GM10248 (cell line): ENCODE measurements at places on chromosomes 6 and 20.

DNA sequence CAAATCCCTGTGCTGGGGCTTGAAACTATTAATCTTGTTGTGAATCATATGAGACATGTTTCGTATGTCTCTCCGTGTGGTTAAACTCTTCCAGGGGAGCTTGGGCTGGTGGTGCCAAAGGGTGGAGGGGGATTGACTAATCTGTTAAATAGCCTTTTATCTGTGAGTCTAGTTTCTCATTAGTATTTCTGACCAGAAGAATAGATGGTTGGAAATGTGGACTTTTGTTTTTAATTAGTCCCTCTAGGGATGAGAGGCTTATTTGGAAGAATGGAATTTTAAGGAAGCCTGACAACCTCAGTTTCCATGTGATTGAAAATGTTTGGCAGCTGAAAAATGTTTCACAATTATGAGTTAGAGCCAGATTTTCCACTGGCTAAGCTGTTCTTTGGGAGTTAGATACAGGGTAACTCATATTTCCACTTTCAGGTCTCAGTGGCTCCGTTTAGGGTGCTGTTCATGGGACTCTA, 117.3 kb downstream of the BCKDHB start:
- no peak for DNase-seq

DNA sequence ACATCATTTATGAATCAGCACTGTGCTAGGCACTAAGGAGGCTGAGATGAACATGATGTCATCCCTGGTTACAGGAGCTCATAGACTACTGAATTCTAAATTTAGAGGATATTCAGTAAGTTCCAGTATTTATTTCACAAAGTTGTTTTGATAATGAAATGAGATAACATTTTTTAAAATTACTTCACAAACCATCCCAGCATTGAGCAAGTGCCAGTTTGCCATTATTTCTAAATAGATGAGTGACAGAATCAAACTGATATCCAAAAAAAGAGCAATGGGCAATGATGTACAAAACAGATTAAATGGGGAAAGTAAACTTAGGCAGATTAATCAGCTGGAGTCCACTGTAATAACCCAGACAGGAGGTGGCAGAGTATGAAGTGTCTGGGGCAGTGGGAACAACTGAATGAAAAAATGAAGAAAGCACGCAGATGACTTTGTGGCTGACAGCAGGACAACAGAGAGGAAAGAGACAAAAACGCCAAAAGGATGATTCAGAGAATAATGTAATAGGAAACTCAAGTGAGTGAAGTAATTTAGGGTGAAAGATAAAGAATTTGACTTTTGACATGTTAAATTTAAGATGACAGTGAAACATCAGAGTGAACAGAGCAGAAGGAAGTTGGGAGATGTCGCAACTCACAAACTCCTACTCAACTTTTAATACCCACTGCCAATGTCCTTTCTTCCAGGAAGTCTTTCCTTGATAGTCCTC, 70.2 kb downstream of the RCAN2 start:
- no peak for DNase-seq

GRCh38 chr6:158047127-158047518, 65.5 kb downstream of the SYNJ2 start:
- DNase-seq: no peak

DNA sequence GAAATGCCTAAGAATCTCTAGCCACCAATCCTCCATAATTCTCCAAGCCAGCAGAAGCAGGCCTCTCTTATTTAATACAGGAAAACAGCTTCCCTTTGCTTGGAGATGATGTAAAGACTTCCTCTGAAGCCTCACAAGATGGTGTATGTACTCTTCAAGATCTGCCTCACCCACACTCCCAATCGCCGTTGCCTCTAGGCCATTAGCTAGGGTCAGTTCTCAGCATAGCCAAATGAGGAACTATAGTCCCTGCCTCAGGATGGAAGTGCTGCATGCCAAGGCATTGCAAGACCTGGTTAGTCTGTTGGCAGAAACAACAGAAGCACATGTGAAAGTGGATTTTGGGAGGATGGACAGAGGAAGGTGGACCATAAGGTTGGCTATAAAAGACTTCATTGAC, 139.1 kb downstream of the SCML4 start:
- no peak for DNase-seq

GRCh38 chr6:156980948-156981347, 203.8 kb downstream of the ARID1B start:
- no peak for DNase-seq

DNA sequence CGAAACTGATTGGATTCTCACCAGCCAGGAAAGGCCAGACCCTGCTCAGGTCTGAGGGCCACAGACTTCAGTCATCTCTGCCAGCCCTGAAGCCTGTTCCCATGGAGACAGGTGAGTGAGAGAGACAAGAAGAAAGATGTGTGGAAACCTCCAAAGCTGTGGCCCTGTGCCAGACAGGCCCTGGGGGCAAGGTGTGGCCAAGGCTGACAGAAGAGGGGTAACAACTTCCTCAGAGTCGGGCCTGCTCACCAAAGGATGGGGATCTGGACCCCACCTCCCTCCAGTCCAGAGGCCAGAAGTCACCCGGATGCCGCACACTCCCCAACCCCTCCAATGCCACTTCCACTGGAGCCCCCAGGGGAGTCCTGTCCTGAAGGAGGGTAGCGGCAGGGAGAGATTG, 73.6 kb downstream of the MDGA1 start:
- no peak for DNase-seq

DNA sequence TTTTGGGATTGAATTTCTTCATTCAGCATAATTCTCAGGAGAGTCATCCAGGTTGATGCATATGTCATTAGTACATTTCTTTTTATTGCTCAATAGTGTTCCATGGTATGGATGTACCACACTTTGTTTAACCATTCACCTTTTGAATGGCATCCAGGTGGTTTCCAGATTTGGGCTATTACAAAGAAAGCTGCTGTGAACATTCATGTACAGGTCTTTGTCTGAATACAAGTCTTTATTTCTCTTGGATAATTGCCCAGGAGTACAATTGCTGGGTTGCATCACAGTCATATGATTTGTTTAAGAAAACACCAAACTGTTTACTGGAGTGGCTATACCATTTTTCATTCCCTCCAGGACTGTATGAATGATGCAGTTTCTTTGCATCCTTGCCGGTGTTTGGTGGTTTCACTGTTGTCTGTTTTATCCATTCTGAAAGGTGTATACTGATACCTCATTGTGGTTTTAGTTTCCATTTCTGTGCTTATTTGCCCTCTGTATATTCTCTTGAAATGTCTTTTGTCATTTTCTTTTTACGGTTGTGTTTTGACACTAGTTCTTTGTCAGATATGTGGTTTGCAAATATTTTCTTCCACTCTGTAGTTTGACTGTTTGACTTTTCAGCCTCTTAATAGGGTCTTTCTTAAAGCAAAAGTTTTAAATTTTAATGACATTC, 8.8 kb downstream of the CDKAL1 start:
- peak; percentile 41 for DNase-seq

DNA sequence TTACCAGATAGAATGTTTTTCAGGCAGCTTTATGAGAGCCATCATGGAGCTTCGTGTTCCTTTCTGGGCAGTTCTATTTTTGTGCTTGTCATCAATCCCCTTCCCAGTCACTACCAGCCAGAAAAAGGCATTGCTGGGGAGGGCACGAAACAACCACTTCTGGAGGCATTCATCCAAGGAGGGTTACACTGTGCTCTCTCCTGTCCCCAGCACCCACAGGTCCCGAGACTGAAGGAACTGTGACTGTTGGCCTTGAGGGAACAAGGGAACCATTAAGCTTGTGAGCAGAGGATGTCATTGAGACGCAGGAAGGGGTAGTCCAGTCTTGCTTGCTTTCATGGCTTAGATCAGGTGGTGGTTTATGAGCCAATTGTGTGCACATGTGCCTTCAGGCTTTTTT, 20.1 kb upstream of the ENPP5 start:
- no peak for DNase-seq

GRCh38 chr6:4794140-4794707, 18.0 kb downstream of the CDYL start:
- no peak for DNase-seq

- no peak for DNase-seq
Measured at GRCh38 chr20:913306-913849, 2.8 kb downstream of the ANGPT4 start.

DNA sequence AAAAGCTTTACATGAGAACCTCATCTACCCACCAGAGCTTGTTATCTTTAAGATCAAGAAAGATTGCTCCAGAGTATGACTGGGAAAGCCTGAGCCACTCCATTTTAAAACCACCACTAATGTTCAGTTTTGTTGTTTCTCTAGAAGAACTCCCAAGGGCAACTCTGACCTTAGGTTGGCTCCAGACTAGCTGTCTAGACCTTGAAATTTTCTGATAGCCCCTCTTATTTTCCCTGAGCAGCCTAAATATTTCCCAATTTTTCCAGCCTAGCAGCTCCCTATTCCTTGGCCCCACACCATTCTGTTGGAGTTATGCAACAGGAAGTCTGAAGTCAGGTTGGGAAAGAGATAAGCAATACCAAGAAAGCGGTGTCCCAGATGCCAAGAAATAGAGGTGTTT, 84.6 kb upstream of the TCF21 start:
- no peak for DNase-seq

- DNase-seq: no peak
Measured at GRCh38 chr20:14637441-14637840, 300.0 kb upstream of the FLRT3 start.

GRCh38 chr6:98014442-98015201, 731.6 kb upstream of the MMS22L start:
- no peak for DNase-seq

- DNase-seq: peak; percentile 77
Measured at GRCh38 chr6:15299430-15300131, 53.7 kb downstream of the JARID2 start.

GRCh38 chr6:6905961-6906518, 201.7 kb upstream of the RREB1 start:
- DNase-seq: no peak

GRCh38 chr6:89269981-89270380, 45.1 kb downstream of the GABRR2 start:
- DNase-seq: no peak

GRCh38 chr20:44615169-44615791, 32.9 kb downstream of the PKIG start:
- no peak for DNase-seq

DNA sequence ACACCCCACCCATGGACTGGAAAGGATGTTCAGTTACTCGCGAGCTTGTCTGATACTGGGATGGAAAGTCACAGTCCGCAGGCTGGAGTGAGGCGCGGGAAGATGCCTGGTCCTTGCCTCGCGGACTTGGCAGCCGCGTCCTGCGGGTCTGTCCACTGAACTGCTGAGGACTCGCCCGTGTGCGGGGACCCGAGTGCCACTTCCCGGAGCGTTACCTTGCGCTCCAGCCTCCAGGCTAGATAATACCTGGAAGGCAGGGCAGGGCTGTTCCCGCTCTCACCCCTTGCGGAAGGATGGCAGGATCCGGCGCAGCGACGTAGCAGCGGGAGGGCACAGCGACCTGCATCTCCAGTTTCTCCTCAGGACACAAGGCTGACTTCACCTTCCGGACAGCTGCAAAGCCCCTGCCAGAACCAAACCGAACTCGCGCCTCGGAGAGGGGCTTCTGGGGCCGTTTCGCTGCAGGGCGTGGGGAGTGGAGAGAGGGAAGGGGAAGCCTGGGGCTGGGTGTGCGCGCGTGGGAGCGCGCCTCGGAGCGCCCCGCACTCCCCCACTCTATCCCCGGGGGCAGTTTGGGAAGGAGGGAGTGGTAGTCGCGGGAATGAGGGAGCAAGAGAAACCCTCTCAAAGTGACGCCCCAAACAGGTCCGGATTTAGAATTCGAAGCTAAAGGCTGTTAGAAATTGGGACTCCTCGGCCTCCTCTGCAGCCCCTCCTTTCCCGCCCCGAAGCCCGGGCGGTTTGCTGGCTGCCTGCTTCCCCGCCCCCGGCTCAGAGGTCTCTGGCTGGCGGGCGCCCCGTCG, at the start of gene KCNQ5:
Gene KCNQ5 (plus strand): TSS at position 774 of the 803 bp plus-strand sequence.
- peak; percentile 38 for DNase-seq

DNA sequence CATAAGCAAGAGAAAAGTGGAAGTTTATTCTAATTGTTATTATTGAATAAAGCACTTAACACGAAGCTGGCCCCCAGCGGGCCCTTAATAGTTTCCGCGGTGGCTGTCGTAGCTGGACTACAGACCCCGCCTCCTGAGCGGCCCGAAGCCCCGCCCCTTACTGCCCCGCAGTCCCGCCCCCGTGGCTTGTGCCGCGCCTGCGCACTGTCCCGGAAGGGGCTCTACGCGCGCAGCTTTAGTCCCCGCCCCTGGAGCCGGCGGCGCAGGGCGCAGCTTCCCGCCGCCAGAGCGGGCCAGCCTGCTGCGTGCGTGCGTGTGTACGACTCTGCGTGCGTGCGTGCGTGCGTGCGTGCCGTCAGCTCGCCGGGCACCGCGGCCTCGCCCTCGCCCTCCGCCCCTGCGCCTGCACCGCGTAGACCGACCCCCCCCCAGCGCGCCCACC, at the start of gene VAPB:
Gene VAPB (plus strand): TSS at position 348 of the 442 bp plus-strand sequence. CDS start 231 bp downstream, outside the sequence.
- peak; percentile 96 for DNase-seq

GRCh38 chr20:42938441-42939205, 251.1 kb downstream of the PTPRT start:
- DNase-seq: no peak

- DNase-seq: no peak
Measured at GRCh38 chr6:26306232-26306631, 58.8 kb upstream of the BTN3A2 start.

GRCh38 chr6:124684621-124685020, 277.6 kb upstream of the RNF217 start:
- no peak for DNase-seq

DNA sequence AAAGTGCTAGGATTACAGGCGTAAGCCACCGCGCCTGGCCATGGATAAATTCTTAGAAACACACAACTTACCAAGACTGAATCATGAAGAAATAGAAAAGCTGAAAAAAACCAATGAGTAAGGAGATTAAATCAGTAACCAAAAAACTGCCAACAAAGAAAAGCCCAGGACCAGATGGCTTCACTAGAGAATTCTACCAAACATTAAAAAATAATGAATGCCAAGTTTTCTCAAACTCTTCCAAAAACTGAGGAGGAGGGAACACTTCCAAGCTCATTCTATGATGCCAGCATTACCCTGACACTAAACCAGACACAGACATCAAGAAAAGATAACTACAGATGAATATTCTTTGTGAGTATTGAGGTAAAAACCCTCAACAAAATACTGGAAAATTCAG, 44.3 kb downstream of the USP49 start:
- no peak for DNase-seq

- no peak for DNase-seq
Measured at GRCh38 chr20:57876163-57876562, 166.3 kb upstream of the PMEPA1 start.

- peak; percentile 65 for DNase-seq
Measured at GRCh38 chr6:132456700-132457143, 55.4 kb upstream of the MOXD1 start.

- DNase-seq: no peak
Measured at GRCh38 chr6:75874224-75874623, 125.2 kb downstream of the MYO6 start.

- no peak for DNase-seq
Measured at GRCh38 chr6:138397128-138398122, 6.6 kb upstream of the HEBP2 start.

DNA sequence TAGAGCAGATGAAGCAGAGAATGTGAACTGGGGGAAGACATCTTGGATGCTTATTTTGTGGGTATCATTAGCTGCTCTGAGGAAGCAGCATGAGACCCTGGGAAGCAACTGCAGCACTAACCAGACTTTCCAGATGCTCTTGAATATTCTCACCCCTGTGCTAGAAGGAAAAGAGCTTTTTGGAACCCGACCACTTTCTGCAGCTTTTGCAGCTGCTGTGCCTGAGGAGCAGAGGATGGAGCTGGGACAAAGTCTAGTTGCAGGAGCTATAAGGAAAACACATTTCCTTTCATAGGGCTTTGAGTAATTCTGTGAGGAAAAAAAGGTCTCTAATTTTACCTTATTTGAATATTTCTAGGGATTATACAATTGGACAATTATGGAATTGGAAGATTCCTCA, 369.7 kb downstream of the CD109 start:
- DNase-seq: no peak

- no peak for DNase-seq
Measured at GRCh38 chr6:145887969-145888368, 73.4 kb upstream of the FBXO30 start.
